ENCODE measurements at places on chromosomes 5 and 9.

DNA sequence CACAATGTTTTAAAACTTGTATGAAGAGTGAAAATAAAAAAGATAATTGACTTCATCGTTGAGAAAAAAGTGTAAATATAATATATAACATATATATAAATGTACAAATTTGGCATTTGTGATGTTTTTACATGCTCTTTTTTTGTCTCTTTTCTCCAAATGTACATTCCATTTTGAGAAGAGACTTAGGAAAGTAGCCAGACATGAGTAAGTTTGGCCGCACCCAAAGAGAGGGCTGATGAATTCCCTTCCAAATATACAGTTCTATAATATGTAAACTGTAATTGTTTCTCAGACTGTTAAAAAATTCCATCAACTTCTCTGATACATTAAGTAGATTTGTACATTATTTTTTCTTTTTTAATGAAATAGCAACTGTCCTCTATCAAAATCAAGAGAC, 193.2 kb upstream of the MAP3K1 start:
- DNase-seq = no peak

- no peak for DNase-seq
These were observed 9.0 kb upstream of the WNK2 start for GRCh38 chr9:93174976-93175375.

DNA sequence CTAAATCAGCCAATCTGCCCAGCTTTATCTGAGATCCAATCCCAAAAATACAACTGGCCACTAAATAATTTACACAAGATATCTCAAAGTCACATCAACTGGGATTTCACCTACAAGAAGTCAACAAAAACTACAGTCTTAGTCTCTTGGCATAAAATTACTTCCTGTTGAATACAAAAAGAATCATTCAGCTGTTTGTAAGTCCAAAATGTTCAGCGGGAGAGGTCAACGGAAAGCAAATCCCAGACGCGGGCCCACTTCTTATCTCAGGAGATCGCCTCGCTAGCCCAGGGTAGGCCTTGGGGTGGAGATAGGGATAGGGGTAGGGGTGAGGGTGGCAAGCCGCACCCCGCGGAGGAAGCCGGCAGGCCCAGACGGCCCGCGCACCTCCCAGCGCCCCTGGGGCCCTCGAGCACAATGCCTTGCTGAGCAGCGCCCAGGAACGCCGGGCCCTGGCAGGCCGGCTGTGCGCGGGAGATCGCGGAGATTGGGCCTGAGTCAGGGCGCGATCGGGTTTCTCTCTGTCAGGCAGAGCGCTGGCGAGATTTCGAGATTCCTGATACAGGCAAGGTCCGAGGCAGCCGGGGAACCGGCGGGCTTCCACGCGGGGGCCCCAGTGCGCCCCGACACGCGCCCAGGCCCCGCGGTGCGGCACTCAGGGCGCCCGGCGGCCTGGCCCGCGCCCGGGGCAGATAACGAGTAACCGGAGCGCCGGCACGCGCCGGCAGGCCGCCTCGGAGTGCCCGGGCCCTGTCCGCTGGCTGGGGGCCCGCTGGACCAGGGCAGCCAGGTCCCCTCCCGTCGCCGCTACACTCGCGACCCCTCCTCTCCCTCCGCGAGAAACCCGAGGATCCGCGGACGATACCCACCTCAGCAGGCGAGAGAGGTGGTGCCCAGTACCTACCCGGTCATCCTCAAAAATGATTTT, 601 bp downstream of the HINT1 start:
- peak; percentile 65 for DNase-seq

DNA sequence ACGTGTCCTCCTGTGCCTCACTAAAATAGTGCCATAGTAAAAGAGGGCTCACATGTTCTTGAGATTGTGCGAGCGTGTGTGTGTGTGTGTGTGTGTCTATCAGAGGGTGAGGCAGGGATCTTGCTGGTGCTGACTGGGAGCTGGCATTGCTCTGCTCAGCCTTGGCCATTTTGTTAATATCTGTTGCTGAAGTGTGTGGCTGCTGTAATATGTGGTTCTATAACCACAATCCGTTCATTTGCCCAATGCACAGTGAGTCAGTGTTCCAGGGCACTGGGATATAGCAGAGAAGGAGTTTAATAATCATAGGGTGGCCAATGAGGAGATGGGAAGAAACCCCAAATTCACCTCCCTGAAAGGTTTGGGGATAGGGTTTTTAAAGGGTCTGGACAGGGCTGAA, 61.3 kb downstream of the RASGRF2 start:
- DNase-seq = no peak

DNA sequence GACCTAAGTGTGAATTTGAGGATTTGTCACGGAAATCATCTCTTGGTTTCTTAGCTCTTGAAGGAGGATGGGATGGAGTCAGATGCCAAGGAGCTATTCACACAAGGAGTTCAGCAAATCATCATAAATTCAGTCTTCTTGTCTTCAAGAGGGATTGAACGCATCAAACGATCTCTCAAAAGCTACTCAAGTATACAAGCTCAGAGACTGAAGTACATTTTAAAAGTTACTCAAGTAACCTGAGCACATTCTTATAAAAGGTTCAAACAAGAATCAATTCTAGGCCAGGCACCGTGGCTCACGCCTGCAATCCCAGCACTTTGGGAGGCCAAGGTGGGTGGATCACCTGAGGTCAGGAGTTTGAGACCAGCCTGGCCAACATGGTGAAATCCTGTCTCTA, 21.1 kb upstream of the GOLPH3 start:
- DNase-seq = no peak

GRCh38 chr9:89483592-89484474, 14.1 kb downstream of the SEMA4D start:
- DNase-seq = peak; percentile 65

DNA sequence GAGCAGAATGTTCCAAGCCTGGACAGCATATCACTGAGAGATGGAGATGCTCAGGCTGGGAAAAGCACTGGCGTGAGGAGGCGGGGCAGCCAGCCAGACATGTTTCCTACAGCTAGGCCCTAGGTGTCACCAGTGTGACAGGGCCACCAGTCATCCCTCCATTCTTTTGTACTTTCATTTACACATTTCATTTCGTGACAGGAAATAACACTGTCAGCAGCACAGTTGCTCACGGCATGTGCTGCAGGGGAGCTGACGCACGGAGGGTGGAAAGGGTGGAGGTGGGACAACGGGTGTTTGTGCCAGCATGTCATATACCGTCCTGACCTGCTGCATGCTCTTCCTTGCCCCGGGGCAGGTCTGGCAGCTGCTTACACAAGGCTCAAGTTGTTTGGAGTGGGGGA, 14.8 kb upstream of the CEMIP2 start:
- peak; percentile 82 for DNase-seq

GRCh38 chr5:79183011-79183410, 52.9 kb upstream of the JMY start:
- DNase-seq = no peak

Measured in stimulated activated CD4-positive, alpha-beta T cell treated with anti-CD3 and anti-CD28 coated beads, Interleukin-4, amount 100 ng/mL, for 48 hours (primary cell).